GM12891 (cell line): ENCODE measurements at places on chromosomes 6 and 20.

DNA sequence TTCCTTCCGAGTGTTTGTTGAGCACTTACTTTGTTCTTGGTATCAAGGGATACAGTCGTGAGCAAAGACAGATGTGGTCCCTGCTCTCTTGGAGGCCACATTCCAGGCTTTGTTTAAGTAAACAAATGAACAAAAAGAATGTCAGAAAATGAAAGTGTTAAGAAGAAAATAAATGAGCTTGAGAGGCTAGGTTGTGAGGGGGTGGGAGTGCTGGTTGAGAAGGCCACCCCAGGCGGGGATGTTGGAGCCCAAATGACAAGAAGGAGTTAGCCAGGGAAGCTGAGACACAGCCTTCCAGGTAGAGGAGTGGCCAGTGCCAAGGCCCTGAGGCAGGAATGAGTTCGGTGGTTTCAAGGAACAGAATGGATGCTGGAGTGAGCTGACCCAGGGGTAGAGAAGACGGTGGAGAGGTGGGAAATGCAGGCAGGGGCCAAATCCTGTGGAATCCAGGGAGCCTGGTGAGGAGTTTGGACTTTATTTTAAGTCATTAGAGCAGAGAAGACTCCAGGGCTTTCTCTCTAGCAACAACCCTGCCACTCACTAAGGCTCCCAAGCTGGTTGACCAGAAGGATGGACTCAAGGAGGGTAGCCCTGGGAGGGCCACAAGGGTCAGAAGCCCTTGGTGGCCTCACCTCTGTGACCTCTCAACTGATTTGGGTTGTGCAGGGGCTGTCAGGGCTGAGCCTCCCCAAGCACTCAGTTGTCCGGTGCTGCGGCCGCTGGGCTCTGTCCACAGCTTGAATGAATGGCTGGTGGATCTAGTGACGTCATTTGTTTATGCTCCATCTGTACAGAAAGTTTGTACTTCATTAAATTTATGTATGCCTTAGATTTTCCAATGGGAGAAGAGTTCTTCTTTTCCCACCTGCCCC lies 66.0 kb upstream of the STX16 start:
- DNase-seq: no peak

GRCh38 chr6:116665464-116665863 lies 3.1 kb downstream of the ZUP1 start:
- DNase-seq: no peak

- no peak for DNase-seq
Observed at GRCh38 chr6:131730264-131730663, 19.4 kb upstream of the CTAGE9 start.

DNA sequence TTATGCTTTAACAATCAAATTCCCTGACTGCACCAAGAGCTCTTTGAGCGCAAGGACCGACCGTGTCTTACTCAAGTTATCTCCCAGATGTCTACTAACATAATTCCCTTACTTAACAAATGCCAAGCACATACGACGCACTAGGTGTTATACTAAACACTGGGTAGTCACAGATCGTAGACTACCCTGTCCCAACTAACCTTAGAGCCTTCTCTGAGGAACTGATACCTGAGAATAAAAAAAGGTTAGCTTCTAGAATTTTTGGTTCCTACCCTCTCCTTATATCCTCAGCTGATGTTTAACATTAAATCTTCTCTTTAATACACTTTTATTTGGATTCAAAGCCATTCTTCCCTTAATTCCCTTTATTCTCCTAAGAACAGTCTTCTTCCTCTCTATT lies 38.5 kb downstream of the EPB41L2 start:
- no peak for DNase-seq

DNA sequence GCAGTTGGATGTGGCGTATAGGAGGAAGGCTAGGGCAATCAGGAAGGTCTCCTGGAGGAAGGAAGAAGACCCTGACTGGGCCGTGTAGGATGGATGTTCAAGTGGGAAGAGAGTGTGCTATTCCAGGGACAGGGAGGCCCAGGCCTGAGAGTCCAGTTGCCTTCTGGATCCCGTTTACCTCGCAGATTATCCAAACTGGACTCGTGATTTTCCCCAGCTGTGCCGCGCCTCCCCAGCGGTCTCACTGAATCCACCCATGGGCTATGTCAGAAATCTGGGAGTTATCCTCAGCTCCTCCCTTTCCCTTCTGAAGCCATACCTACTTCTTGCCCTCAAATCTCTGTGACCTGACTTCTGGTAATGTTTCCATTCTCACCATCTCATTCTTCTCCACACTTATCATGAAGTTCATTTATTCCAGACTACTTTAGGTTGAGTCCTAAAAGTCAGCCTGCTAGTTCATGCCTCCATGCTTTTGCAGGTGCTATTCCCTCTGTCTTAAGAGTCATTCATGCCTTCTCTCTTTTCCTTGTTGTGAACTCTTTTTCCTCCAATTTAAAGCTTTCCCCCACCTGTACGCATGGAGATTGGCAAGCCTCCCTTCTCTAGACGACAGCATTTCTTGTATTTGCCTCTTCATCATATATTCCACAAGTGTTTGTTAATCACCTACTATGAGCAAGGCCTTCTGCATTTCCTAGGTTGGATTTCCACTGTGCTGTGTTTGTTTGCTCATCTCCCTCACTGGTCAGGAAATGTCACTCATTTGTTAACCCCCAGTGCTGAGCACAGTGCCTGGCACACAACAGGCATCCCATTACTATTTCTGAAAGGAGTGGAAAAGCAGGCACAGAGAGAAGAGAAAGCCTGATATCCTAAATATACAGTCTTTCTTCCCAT lies 2.7 kb downstream of the SDCBP2 start:
- DNase-seq: no peak

DNA sequence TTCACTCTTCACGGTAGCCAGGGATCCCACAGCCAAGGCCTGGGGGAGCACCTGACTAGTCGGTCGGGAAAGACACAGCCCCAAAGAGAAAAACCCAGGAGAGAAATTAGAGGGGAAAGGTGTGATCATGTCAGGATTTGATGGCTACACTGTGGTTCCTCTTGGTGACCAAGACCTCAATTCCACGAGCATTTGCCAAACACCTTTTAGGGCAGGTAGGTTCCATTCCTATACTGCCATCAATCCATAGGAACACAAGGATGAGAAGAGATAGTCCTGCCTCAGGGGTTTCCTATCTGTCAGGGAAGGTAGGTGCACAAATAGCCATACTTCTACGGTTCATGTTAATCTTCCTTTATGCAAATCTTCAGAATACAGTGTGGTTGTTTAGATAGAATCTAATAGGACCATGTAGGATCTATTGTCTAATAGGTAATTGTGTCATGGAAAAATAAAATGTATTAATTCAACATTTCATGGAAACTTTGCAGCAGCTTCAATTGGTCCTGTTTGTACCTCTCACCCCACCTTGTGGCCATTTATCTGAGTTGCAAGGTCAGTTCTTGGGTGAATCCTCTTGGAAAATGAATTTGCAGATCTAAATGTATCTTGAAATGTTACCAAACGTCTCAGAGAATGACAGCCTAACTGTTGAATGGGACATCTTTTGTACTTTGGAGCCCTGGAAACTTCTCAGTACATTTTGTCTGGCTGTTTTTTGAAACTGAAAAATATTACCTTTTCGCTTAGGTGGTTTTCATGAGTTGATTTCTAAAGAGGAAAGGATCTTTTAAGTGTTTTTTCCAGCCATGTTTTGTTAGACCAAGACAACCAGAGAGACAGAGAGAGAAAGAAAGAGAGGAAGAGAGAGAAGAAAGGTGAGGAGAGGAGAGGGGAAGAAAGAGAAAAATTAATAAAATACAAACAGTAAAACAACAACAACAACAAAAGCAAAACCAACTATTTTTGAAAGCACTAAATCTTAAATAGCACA lies 33.7 kb upstream of the IYD start:
- peak; percentile 25 for DNase-seq

GRCh38 chr6:111057074-111057752 lies 30.1 kb upstream of the SLC16A10 start:
- DNase-seq: peak; percentile 8

- no peak for DNase-seq
Observed at GRCh38 chr6:135710042-135710441, 141.5 kb upstream of the PDE7B start.

DNA sequence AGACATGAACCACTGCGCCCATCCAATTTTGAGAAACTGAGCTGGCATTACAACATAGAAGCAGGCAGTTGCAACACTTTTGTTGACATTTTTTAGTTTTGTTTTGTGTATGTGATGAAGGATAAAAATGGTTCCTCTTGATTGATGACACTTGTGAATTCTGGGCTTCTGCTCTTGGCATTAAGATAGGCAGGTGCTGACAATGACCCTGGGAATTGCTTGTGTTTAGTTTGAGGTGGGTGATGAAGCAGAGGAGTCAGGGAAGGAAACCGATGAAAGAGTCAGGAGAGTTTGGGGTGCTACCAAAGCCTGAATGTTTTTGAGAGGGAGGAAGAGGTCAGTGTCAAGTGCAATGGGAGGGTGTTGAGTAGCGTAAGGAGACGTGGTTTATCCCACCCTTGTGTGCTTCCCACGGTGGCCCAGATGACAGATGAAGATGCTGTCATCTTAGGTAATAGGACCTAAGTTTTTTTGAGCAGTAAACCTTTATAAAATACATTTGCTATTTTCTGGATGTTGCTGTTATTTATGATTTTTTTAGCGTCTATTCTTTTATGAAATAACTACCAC lies 19.4 kb downstream of the CDS2 start:
- no peak for DNase-seq

DNA sequence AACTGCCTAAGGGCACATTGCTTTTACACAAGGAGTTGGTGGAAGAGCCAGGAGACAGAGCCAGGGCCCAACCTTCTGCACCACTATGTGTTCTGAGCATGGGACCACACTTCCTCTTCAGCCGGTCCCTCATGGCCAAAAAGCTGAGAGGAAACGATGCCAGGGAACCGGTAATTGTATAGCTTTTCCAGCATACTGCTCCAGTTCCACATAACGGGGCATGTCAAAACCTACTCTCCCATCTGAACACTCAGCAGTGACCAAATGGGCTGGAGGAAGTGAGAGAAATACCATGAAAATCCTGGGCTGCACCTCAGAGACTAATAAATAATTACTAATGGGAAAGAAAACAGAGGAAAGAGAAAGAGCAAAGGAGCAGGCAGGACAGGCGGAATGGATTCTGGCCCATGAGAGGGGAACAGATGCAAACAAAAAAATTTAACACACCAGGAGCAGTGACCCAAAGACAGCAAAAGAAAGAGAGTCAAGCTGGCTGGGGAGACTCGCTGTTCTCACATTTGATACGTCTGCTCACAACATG lies 52.0 kb upstream of the BMP2 start:
- no peak for DNase-seq

DNA sequence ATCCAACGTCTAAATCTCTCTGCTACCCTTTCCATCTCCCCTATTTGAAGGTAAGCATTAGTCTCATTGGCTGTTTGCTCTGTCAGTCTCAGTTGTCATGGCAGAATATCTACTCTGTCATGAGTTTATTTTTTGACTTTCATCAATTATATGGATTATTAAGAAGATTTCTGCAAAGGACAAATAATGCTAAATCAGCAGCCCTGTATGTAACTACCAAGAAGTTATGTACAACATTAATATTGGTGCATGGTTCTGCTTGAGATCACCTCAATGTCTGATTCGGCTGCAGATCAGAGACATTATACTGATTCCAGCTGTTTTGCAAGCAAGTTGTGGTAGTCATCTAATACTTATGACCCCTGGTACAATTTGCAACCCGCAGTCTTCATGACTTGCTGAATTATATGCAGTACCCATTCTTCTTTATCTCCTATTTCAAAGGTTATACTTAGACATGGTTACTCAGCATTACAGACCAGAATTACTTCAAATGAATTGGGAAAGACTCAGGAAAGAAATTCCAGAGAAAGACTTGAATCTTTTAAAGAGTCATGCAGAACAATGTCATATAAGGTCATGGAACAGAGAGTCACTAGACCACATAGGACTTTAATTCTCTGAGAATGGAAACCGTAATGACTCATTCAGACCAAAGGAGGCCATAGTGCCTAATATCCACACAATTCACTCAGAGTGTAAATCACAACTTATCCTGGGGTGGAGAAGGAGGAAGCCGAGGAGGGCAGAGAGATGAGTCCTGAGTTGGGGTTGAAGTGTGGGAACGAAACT lies 201.4 kb downstream of the IBTK start:
- DNase-seq: no peak

DNA sequence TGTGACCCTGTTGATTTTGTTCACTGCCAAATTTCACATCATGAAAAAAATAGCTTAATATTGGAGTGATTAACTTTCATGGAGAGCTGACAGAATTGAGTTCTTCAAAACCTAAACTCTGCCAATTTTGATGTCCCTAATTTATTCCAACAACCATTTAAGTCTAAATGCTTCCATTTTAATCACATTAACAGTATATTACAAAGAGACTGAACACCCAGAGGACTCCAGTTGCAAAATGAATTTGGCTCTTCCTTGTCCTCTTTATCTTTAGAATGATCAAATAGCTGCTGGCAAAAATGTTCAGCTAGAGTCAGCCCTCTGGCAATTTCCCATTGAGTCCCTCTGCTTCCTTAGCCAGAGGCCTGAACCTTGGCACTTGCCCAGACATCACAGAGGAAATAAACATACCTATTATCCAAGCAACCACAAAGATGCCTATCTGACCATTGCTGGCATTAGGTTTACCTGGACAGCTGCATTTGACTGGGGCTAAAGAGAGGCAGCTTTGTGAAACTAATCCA lies 299.0 kb upstream of the STXBP5 start:
- DNase-seq: no peak

- no peak for DNase-seq
Observed at GRCh38 chr6:169986171-169986847, 234.9 kb downstream of the ERMARD start.

DNA sequence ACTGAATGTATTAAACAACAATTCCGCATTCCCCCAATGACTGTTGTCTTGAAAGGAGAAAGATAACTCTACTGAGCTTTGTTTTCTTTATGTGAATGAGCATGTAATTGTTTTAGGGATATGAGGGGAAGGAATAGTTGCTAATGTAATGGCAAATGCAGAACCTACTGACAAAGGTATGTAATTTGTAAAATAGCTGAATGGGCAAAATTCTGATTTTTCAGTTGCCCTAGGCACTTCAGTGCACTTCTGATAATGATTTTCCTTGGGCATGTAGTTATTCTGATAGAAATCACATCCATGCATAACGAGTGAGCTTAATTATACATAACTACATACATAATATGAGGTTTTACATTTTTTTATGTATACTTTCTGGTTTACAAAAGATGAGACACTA lies 53.4 kb upstream of the FOXO3 start:
- no peak for DNase-seq

DNA sequence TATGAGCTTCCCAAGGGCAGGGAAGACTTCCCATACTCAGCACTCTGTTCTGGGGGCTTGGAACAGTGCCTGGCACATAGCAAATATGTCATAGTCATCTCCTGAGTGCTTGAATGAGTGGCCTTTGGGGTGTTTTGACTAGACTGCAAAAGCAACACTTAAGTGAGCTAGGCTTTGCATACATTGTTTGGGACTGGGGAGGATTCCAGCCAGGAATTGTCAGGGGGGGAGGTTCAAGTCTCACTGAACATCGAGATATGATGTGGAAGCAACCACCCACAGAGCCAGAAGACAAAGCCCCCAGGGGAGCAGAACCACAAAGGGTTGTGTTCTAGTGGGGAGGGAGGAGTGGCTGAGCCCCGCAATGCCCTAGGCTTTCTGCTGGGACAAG lies 98.4 kb downstream of the SYCP2 start:
- no peak for DNase-seq

- no peak for DNase-seq
Observed at GRCh38 chr20:13875265-13875811, 90.5 kb downstream of the NDUFAF5 start.
